ENCODE measurements at places on chromosomes 11 and 22.

DNA sequence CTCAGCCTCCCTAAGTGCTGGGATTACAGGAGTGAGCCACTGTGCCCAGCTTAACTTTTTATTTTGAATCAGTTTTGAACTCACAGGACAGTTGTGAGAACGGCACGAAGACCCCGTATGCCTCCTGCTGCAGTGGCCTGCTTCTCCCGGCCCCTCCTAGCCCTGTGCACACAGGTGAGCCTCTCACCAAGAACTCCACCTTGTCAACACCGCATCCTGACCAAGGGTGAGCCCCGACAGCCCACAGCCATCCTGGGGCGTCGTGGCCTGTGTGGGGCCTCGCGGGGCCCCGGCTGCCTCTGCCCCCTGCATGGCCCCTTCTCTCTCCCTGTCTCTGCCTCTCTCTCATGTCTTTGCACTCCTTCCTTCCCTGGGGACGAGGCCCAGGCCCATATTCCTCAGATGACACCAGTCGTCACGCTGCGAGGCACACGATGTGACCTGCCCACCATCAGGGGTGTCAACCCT is 38.8 kb downstream of the GNB1L start:
- DNase-seq, result no peak

- no peak for DNase-seq
Observed at GRCh38 chr22:38882972-38883622, 11.1 kb upstream of the CBX6 start.

GRCh38 chr11:18495271-18495670 is 31.5 kb downstream of the TSG101 start:
- no peak for DNase-seq

DNA sequence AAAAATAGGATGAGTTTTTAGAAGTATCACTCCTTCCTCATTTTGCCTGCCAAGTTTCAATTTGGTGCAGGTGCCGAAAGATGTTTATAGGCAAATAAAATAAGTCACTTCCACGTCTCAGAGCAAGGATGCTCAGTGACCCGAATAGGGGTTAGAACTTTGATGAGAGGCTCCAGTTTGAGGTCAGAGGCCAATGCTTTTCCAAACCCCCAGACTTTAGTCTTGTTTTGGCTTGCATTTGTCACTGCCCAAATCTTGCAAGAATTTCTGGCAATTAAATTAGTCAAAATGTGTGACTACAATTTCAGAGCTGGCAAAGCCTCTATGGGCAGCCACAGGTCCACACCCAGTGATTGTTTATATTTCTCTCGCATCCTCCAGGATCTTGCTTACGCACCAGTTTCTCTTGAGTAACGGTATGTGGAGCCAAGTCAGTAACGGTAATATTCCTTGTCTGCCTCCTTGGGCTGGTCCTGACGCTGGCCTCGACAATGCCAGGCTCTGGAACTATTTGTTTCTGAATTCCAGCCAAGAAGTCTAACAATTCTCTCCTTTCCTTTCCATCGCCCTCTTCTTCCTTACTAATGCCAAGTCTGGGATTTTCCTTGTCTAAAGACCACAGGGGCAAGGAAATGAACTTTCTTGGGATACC is 9.9 kb upstream of the NUP160 start:
- DNase-seq, result no peak

GRCh38 chr11:67006029-67006884 is 16.7 kb upstream of the SYT12 start:
- DNase-seq, result peak; percentile 96

GRCh38 chr11:70095541-70096252 is 17.6 kb downstream of the ANO1 start:
- DNase-seq, result no peak

DNA sequence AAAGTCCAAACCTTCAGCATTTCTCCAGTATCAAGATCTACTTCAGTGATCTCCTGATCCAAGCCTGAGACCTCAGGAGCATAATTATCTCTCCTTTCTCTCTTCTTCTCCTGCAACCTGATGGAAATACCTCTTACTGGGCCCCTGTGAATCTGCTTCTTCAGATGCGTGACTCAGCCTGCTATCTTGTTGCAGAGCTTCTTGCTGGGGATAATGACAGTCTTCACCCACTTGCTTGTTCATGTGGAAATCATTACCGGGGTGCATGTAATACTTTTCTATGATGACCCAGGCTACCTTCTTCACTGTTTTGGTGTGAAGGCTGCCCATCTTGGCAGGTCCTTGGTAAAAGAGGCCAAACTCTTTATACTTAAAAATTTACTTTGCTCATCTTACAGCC is 140.0 kb upstream of the POU2AF2 start:
- no peak for DNase-seq

DNA sequence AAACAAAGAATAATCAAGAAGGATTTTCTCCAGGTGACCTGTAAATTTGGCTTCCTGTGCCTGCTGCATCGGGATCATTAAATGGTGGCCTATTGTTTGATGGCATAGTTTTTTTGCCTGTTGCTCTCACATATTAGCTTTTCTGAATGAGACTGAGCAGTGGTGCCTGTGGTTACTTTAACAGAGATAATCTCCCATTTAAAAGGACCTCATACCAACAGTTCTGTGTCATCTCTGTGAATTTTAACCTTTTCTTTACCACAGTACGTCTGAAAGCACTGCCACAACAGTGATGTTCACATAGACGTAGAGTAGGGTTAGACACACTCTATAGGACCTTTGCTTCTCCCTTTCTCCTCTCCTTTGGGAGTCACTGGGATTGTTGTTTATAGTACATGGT is 22.9 kb upstream of the RCE1 start:
- DNase-seq, result no peak

- no peak for DNase-seq
Observed at GRCh38 chr11:78450866-78451265, 33.2 kb upstream of the GAB2 start.

GRCh38 chr11:41950470-41951143 is 491.2 kb upstream of the LRRC4C start:
- no peak for DNase-seq

DNA sequence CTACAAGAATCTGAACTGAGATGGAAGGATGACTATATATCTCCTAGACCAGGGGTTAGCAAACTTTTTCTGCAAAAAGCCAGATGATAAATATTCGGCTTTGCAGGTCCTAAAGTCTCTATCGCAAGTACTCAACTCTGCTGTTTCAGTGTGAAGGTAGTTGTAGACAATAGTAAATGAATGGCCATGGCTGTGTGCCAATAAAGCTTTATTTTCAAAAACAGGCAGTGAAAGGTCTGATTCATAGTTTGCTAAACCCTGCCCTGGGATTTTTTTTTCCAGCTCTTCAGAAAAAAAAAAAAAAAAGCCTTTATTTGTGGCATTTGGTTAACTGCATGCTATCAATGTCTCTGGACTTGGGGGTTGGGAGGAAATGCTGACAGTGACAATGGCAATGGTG is 37.5 kb downstream of the FAM227A start:
- DNase-seq, result no peak

DNA sequence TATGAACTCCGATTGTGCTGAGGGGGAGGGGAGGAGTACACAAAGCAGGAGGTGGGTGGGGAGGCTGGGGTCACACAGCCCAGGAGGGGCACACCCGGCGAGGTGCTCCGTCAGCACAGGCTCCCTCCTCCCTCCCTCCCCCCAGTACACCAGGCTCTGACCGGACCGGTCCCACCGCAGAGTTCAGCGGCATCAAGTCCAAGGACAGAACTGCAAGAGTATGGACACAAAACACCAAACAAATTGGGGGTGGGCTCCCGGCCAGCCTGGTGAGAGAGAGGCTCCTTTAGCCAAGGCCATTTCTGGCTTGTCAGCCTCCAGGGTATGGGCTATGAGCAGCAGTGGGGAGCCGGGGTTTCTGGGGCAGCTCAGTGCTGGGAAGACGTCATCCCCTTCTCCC is 68.3 kb downstream of the ST3GAL4 start:
- no peak for DNase-seq

GRCh38 chr11:19722702-19723101 is 10.1 kb downstream of the NAV2 start:
- no peak for DNase-seq

- DNase-seq, result no peak
Observed at GRCh38 chr11:86151174-86152005, 82.5 kb upstream of the PICALM start.

GRCh38 chr22:42076764-42077485 is 2.6 kb upstream of the SMDT1 start:
- DNase-seq, result no peak

- no peak for DNase-seq
Observed at GRCh38 chr11:106480581-106481190, 403.2 kb downstream of the AASDHPPT start.

- DNase-seq, result no peak
Observed at GRCh38 chr22:35454416-35455054, 54.6 kb downstream of the MCM5 start.
